ENCODE measurements at places on chromosomes 16 and 17.

- H3K4me1 ChIP-seq, result no peaks in the 10 kb centered on the region
- no peak overlapping the region for H3K4me3 ChIP-seq
- H3K27ac ChIP-seq, result no peak overlapping the region
- H3K36me3 ChIP-seq, result no peaks in the 10 kb centered on the region
- no peak for DNase-seq
Measured at GRCh38 chr17:76912421-76913164, 44.4 kb downstream of the MGAT5B start.

- H3K27ac ChIP-seq, result no peak overlapping the region
- no peaks in the 10 kb centered on the region for H3K27me3 ChIP-seq
- no peak overlapping the region for H3K4me3 ChIP-seq
- H3K4me1 ChIP-seq, result peaks cover 50% of the 10 kb centered on the region
- DNase-seq, result no peak
- H3K36me3 ChIP-seq, result no peaks in the 10 kb centered on the region
Measured at GRCh38 chr17:57352665-57353175, 96.4 kb downstream of the MSI2 start.

DNA sequence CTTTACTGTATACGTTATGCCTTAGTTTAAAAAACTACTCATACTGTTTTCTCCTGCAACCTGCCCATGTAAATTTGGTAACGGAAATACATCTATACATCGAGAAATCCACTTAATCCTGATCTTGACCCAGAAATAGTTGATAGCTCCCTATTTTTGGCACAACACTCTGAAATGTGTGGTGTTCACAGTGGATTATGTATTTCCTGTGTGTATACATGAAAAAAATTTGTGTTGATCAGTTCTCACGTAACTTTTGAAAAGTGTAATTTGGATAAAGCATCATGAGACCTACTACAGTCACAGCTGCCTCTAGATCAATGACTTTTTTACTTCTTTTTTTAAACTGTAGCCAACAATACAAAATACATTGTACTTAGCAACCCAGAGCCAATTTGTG, 90.7 kb downstream of the VMP1 start:
- H3K4me1 ChIP-seq, result peaks cover 11% of the 10 kb centered on the region
- H3K36me3 ChIP-seq, result no peaks in the 10 kb centered on the region
- no peak overlapping the region for H3K4me3 ChIP-seq
- no peak overlapping the region for H3K27ac ChIP-seq
- no peaks in the 10 kb centered on the region for H3K27me3 ChIP-seq

DNA sequence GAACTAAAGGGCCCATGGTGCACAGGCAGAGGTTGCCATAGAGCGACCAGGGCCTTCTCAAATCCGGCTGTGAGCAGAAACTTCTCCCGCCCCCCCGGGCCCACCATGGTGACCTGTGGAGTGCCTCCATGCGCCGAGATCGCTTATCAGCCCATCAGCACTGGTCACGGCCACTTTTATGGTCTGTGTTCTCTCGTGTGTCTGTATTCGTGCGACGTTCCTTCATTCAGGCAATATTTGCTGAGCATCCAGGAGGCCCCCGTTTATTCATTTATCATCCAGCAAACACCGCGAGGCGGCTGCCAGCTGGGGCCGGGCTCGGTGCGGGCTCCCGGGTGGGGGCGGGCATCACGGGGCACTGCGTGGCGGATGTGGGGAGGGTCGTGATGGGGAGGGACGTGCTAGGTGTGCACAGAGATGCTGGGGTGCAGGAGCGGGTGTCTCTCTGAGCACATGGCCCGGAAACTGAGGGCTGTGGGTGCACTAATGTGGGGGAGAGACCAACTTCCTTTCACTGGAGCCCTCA, 88.0 kb upstream of the CBX4 start:
- H3K27ac ChIP-seq, result no peak overlapping the region
- no peak for DNase-seq
- H3K4me3 ChIP-seq, result no peak overlapping the region
- no peaks in the 10 kb centered on the region for H3K4me1 ChIP-seq

DNA sequence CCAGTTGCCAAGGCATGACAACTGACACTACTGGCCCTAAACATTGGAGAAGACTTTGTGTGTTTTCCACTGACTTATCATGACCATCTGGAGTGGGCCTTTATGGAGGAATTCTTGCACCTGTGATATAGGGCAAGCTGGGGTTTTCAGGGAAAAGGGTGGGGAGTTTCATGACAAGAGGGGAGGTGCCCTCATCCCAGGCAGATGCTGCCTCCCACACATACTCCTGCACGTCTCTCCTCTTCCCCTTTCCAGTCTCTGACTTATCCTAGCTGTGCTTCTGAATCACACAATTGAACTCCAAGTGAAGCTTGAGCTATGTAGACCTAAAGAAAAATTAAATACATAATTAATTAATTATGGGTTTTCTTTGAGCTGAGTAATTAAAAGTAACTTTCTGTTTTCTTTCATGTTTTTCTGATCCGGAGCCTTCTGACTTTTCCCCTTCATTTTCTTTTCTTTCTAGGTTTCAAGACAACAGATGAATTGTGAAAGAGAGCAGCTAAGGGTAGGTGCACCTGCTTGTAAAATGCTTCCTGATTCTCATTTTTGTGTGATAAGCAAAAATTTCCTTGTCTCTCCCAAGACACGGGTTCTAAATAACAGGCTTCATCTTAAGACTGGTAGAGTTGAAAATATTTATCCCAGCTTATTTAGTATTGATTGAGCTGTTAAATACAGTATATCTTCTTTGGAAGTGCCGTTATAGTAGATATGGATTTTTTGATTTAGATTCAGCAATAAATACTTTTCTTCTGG, 280.9 kb upstream of the RBFOX1 start:
- H3K36me3 ChIP-seq, result no peaks in the 10 kb centered on the region
- H3K4me1 ChIP-seq, result no peaks in the 10 kb centered on the region
- H3K27me3 ChIP-seq, result no peaks in the 10 kb centered on the region
- no peak for DNase-seq
- H3K27ac ChIP-seq, result no peak overlapping the region

- H3K27me3 ChIP-seq, result no peaks in the 10 kb centered on the region
- H3K4me3 ChIP-seq, result no peak overlapping the region
- no peaks in the 10 kb centered on the region for H3K4me1 ChIP-seq
- DNase-seq, result no peak
- no peaks in the 10 kb centered on the region for H3K36me3 ChIP-seq
Measured at GRCh38 chr16:59168461-59169114, 434.5 kb upstream of the GOT2 start.

DNA sequence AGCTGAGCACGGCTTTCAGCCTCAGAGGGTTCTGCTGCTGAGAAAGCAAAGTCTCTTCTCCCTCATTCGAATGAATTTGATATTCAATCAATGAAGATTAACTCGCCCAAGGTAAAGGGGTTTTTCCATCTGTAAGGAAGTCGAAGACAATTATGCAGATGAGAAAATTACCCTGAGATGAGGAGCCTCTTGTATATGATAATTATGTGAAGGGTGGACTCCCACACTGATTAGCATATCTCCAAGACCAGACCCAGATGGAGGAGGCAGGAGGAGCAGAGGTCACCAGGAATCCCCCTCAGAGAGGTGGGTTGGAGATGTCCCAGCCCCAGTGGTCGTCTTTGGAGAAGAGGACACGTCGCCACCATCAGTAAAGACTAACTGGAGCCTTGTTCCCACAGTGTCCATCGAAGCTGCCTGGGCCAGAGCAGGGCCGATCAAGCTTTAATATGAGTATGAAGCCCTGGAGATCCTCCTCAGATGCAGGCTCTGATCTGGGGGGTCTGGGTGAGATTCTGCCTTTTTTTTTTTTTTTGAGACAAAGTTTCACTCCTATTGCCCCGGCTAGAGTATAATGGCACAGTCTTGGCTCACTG, 61.5 kb upstream of the LHX1 start:
- H3K4me1 ChIP-seq, result no peaks in the 10 kb centered on the region
- H3K27me3 ChIP-seq, result no peaks in the 10 kb centered on the region
- no peaks in the 10 kb centered on the region for H3K36me3 ChIP-seq
- no peak for DNase-seq
- H3K4me3 ChIP-seq, result no peak overlapping the region

DNA sequence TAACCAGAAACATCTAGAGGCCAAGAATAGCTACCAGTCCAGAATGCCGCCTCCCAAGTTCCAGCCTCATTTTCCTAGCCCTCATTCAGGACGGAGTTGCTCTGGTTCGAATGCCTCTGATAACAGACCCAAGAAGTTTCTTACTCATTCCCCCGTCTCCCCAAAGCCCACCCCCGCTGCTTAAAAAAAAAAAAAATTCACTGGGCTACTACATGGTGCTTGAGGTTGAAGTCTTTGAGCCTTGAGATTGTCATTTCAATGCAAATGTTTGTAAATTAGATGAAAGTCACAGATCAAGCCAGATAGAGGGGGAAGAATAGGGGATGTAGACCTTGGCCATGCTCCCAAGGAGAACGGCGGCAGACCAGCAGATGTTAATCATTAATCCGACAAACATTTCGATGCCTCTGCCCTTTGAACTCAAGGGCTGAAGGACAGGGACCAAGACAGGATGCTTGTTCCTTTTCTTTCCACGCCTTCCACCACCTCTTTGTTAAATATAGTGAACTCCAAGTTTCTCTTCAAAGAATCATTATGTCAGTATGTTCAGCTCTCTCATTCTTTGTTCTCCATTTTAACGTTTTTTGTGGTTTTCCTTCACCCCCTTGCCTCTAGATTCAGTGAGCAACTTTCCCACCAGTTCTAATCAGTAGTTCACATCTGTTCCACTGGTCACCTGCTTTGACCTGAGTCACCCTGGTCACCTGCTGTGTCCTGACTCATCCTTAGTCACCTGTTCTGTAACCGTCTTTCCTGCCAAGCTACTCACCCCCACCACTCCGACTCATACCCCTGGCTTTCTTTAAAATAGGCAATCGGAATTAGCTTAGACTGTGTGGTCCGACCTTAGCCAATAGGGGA, 190.3 kb downstream of the CPPED1 start:
- no peak overlapping the region for H3K27ac ChIP-seq
- H3K36me3 ChIP-seq, result no peaks in the 10 kb centered on the region
- no peaks in the 10 kb centered on the region for H3K4me1 ChIP-seq
- no peak for DNase-seq
- no peak overlapping the region for H3K4me3 ChIP-seq

- peaks cover 9% of the 10 kb centered on the region for H3K4me1 ChIP-seq
- H3K4me3 ChIP-seq, result no peak overlapping the region
- no peaks in the 10 kb centered on the region for H3K27me3 ChIP-seq
- H3K36me3 ChIP-seq, result no peaks in the 10 kb centered on the region
- peak overlapping the region; percentile 97 for H3K27ac ChIP-seq
- DNase-seq, result no peak
Measured at GRCh38 chr16:4615384-4616046, 827 bp upstream of the UBALD1 start.

- H3K36me3 ChIP-seq, result peaks cover 6% of the 10 kb centered on the region
- H3K27me3 ChIP-seq, result no peaks in the 10 kb centered on the region
Measured at GRCh38 chr17:17077101-17077500, 34.8 kb downstream of the MPRIP start.

DNA sequence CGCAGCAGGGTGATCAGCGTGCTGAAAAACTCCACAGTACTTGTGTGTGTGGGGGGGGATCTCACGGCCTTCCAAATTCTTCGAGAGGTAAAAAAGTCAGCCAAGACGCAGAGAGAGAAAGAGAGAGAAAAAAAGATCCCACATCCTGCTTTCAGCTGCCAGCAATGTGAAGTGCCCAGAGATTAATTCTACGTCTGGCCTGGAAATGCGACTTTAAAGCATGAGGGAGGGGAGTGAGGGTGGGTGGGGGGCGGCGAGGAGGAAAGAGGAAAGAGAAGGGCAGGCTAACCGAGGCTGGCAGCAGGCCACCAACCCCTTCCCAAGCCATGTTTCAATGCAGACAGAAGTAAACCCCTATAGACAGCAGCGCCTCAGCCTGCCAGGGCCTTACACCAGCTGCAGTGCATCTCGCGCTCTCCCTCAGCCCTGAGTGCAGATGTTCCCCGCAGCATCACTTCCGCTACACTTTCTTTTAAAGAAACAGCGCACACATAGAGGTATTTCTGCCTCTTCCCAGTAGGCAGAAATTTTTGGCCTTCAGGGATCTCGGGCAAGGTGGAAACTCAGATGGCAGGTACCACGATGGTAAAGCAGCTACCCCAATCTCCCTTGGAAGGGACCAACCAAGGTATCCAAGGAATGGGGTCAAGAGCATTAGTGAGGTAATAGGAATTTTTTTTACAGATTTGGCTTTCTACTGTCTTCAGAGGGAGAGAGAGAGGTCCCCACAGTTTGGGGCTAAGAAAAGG, 87.8 kb downstream of the SMG6 start:
- peak overlapping the region; percentile 1 for H3K4me3 ChIP-seq
- peaks cover 52% of the 10 kb centered on the region for H3K4me1 ChIP-seq

DNA sequence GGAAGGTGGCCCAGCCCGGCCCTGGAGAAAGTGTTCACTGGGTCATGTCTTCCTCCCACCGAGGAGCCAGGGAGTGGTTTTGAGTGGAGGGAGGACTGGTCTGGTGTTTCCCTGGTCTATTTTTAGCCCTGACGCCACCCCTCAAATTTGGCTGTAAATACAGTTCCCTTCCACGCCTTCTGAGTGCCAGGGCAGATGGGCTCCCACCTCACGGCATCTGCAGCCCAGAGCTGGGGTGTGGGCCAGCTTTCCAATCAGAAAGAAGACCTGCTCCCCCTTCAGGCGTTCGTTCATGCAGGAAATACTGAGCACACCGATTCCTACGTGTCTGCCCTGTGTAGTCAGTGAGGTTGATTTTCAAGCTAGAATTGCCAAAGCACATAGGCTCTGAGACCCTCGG, 53.7 kb downstream of the SNX20 start:
- peak; percentile 45 for DNase-seq
- peaks cover 6% of the 10 kb centered on the region for H3K4me1 ChIP-seq
- H3K36me3 ChIP-seq, result no peaks in the 10 kb centered on the region
- H3K27me3 ChIP-seq, result no peaks in the 10 kb centered on the region
- H3K27ac ChIP-seq, result no peak overlapping the region

DNA sequence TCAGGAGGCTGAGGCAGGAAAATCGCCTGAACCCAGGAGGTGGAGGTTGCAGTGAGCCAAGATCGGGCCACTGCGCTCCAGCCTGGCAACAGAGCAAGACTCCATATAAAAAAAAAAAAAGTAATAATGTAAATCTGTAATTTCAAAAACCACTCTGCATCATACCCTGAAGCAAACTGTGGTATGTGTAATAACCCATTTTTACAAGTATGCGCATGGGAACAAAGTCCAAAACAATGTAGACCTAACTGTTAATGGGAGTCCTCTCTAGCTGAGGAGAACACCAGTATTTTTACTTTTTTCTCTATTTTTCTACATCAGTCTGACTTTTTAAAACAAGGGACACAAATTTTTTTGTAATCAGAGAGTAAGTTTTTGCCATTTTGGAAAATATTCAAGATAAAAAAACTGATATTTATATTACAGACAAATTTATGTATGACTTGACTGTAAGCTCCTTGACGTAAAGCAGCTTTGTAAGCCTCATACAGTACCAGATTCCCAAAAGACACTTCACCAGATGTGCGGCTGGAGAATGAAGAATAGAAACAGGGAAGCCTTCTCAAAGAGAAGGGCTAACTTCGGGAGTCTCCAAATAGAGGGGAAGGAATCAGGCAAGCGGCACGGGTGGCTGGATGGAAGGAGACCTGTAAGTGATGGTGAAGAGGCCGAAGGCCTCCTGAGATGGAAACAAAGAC, 25.7 kb downstream of the CMTM4 start:
- H3K4me3 ChIP-seq, result no peak overlapping the region
- no peaks in the 10 kb centered on the region for H3K27me3 ChIP-seq
- DNase-seq, result no peak
- no peaks in the 10 kb centered on the region for H3K36me3 ChIP-seq
